ENCODE measurements at places on chromosomes 12 and 14.
A peak's percentile ranks its signal among the peaks of the same experiment; 100 is the strongest.

GRCh38 chr12:52542785-52543318 lies 10.1 kb downstream of the KRT71 start:
- DNase-seq: no peak

DNA sequence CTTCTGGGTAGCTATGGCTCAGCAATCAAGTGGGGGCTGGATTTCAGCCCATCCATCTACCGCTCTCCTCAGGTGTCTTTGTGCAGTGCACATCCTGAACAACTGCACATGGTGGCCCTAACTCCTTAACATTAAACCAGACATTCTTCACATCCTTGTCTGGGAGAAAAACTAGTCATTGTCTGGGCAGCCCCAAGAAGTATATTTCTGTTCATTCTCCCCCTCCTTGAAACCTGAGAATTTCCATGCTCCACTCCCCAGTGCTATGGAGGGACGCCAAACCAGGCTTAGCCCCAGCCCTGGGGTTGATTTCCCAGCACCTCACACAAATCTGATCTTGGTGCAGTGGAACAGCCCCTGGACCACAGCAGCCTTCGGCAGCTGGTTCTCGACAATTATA lies 13.4 kb downstream of the MYL2 start:
- DNase-seq: no peak

DNA sequence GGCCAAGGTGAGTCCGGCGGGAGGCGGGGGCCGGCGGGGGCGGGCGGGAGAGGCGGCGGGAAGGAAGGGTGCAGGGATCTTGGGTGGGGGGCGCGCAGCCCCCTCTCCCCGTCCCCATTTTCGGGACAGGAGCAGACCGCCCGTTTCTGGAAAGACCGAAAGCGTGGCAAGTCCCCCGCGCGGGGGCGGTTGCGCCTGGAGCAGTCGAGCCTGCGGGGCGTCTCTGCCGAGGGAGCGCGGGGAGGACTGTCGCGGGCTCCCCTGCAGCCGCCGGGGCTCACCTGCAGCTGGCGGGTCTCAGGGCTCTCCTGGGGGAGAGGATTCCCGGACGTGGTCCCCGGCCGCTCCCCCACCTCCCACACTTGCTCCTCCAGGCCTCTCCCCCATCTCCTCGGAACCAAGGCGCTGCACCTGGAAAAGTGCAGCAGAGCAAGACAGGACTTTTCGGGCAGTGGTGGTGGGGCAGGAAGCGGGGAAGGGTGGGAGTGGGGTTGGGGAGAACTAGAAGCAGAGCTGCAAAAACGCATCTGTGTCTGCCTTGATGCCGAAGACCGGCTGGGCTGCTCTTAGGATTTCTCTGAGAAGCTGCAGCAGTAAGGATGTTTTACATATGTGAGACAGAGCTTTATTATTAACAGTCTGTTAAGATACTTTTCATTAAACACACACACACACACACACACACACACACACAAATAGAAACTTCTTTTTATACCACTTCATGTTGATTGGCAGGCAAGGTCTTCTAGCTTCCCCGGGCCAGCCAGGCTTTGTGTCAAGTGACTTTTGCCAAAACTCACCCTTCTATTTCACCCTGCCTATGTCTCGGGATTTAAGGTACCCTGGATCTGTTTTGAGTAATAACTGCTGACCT lies 677 bp downstream of the C12orf75 start:
- no peak for DNase-seq

DNA sequence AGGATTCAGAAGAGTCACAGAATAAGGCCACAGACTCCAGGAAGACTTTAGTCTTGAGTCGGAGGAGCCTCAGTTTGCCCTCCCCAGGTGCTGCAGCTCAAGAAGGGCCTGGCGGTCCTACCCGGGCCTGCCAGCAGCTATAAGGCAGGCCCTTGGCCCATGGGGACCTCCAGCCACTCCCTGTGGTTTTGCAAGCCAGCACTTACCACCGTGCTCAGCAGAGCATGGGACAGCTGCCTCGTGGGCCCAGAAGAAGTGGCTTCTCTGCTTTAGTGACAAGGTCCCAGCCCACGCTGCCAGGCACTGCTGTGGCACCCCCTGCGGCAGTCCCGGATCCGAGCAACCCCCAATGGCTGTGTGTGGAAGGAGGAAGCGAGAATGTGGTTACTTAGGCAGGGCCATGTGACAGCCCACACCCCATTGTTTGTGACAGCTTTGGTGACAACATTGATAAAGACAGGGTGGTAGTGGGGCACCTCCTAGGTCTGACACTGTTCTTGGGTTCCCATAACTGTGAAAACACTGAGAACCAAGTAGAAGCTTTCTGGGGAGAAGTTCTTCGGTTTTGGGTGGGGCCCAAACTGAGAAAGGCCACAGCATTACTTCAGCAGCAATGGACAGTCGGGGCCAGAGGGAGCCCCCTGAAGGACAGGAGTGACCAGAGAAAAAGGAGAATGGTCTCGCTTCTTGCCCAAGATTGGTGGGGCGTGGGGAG lies at the start of gene SELPLG:
TSS of gene SELPLG (minus strand) at position 361 of the 715 bp plus-strand sequence. CDS start 9,587 bp downstream, outside the sequence.
- peak; percentile 94 for DNase-seq

DNA sequence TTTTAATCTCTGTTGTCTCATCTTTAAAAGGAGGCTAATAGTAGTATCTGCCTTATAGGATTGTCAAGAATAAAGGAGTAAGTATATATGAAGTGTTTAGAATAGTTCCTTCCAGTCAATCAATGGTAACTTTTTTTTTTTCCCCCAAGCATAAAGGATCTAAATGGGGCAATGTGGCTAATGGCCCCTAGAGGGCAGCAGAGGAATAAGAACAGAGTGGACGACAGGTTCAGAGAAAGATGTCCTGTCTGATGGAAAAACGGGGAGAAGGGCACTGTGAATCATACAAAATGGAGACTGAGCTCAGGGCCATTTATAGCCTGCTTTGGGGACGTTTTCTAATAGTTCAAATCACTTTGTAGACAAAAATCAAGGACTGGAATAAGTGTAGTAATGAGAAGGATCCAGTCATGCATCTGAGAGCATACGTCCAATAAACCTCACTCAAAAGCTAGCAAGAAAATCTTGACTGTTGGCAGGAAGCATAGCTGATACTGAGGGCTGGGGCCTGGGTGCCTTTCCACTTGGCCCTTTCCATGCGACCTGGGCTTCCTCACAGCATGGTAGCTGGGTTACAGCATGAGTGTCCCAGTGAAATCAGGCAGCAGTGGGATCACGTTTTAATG lies 51.3 kb downstream of the IFNG-AS1 start:
- peak; percentile 17 for DNase-seq

- DNase-seq: no peak
Measured at GRCh38 chr14:87869619-87870583, 123.1 kb downstream of the GALC start.

DNA sequence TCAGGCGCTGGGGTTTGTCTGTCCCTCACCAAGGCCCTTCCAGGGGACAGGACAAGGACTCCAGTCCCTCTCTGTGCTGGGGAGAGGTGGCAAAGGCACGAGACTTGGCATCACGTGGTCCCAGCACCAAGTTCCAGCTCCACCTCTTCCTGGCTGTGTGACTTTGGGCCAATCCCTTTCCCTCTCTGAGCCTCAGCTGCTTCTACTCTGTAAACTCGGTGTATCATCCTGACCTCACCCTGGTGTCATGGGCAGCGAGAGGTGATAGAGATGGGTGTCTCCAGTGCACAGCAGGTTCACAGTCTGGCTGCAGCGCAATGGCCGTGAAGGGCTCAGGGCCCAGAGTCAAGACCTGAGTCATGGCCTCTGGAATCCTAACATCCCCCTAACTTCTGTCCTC lies 54.0 kb downstream of the MVK start:
- DNase-seq: no peak

GRCh38 chr12:121255433-121255832 lies 41.1 kb downstream of the CAMKK2 start:
- DNase-seq: no peak

GRCh38 chr12:86513226-86513625 lies 257.0 kb upstream of the MGAT4C start:
- no peak for DNase-seq

DNA sequence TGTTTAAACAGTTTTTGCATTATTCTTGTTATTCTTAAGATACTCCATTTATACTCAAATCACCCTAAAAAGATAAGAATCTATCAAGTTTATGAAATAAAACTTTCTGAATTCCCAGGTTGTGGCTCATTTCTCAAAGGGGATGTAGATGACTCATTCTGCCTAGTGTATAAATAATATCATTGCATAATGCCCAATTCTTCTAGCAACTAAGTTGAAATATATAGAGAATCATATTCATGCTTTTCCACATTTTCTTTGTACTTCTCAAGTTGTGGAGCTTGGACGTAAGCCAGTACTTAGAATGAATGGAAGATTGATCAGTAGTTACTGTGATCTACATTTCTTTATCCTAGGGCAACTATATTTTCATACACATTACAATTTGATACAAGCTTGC lies 201.1 kb downstream of the PPFIA2 start:
- no peak for DNase-seq

DNA sequence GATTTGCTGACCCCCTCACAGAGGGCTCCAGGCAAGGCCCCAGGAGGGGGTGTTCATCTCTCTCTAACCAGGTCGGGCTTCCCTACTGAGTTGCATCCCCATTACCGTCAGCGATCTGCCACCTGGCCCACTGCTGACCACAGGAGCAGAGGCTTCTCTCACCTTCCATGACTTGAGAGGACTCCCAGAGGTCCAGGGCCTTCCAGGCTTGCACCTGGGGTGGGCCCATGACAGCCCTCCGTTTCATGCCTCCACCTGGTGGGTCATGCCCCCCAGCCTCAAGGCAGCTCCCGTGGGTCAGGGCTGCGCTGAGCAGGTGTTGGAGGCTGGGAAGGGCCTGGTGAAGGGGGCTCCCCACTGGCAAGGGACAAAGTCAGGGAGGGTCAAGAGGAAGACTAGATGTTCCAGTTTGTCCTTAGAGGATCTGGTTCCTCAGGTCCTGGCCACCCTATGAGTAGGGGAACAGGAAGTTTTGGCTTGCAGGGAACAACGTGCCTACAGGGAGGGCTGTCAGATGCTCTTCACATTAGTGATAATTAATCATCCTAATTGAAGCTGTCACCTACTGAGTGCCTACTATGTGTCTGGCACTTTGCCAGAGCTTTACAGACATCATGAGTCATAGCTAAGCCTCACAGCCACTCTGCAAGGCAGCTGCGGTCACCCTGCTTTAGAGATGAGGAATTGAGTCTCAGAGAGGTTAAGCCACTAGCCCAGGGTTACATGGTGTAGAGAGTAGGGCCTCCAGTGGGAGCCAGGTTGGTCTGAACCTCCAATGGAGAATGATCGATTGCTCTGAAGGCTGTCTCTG lies 13.8 kb downstream of the NFKBIA start:
- DNase-seq: no peak

DNA sequence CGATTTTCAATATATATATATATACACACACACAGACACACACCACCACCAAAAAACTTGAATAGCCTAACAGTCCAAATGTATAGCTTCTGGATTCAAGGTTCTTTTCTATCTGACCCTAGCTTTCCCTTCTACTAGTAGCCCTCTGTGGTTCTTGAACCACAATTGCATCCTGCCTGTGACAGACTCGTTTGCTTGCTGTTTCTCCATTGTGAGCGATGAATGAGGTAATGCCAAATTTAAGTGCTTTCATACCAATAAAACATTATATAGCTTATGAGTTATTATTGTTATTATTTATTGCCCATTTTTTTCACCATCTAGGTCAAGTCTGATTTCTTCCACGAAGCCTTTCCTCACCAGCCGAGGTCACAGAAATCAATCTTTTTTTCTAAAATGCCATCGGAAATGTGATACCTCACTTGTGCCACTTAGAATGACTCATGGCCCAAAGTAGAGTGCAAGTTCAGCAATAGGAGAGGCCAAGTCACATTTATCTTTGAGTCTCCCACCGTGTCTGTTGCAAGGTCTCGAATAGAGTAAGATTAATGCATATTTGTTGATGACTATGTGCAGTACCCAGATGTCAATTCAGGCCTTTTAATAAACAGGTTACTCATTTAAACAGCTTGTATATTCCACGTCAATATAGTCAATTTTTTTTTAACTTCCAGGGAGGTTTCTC lies 1015.8 kb upstream of the SEL1L start:
- no peak for DNase-seq

DNA sequence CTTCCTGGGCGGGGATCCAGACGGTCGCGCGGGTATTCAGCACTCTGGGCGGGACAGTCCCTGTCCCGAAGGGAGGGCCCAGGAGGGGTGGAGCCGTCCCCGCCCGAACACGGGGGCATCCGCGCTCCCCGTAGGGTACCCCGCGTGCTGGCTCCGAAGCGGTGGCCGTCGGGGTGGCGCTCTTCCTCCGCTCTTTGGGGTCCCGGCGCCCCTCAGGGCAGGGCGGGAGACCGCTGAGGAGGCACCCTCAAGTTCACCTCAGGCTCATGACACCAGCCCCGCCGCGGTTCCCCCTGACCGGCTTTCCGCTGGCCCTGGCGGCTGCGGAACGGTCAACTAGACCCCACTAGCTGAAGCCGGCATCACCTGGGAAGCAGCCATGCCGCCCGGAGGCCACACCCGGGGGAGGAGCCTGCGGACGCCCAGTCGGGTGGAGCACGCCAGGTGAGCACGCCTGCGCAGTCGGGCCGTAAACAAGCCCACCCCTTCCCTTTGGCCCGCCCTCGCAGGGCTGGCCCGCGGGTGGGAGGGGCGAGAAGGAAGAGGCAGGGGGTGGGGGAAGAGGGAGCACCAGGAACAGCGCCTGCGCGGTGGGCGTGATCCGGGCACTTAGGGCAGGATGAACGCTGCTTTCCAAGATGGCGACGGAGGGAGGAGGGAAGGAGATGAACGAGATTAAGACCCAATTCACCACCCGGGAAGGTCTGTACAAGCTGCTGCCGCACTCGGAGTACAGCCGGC lies at the start of gene WDR20:
TSS of gene WDR20 (plus strand) at position 612 of the 741 bp plus-strand sequence. CDS start at position 639, 27 bp downstream.
- peak; percentile 92 for DNase-seq

- DNase-seq: no peak
Measured at GRCh38 chr14:79658221-79658620, 553.1 kb downstream of the DIO2 start.

GRCh38 chr14:55323910-55324309 lies 52.7 kb downstream of the FBXO34 start:
- DNase-seq: no peak

DNA sequence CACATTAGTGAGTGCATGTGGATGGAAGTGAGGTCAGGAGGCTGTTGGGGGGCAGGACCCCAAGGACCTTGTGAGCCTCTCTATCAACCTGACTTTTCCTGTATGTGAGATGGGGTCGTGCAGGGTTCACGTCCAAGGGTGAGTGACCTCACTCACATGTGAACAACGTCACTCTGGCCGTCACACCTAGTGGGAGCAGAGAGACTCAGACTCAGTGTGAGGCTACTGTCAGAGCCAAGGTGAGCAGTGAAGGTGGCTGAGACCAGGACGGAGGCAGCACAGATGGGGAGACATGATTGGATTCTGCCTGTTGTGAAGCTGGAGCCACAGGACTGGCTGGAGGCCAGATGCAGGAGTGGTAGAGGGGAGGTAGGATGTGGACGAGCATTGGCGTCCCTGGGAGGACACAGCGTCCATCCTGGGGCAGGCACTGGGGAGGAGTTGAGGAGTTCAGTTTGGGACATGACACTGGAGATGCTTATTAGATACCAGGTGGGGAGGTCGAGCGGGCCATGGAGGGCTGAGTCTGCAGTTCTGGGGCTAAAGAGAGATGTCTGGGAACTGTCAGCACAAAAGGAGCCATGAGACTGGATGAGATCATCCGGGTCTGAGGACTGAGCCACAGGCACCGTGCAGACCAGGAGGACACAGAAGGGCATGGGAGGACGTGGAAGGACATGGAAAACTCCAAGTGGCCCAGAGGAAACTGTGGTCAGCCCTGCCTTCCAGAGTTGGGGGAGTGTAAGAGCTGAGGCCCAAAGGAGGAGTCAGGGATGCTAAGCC lies 92.8 kb downstream of the LGMN start:
- DNase-seq: no peak

- DNase-seq: no peak
Measured at GRCh38 chr14:94145902-94146527, 16.6 kb upstream of the IFI27L2 start.
